ENCODE measurements at places on chromosomes 4 and X.

GRCh38 chr4:93394545-93395081, 433.9 kb upstream of the ATOH1 start:
- DNase-seq = no peak

DNA sequence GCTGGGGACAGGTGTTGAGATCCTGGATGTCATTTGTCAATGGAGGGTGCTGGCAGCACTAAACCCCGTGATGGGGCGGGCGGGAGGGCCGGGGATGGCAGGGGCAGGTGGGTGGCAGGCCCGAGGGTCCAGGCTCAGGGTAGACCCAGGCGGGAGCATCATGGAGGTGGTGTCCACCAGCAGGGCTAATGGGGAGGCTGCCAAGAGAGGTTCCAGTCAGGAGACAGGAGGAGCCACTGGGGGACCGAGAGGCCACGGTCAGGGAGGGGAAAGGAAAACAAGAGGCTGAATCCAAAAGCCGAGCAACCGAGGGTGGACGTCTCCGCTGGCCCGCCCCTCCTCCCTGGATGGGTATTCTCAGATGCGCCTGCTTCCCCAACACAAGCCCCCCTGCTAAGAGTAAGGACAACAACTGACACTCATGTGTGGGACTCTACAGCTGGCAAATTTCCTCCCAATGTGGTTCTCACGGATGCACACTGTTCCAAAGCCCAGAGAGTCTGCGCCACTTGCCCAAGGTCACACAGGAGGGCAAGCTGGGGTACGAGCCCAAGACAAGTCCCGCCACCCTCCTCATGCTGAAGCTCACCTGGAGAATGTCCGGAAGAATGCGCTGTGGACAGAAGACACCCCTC, 132.0 kb downstream of the CPZ start:
- no peak for DNase-seq

GRCh38 chr4:181939199-181939945, 303.8 kb upstream of the TENM3 start:
- DNase-seq = no peak

DNA sequence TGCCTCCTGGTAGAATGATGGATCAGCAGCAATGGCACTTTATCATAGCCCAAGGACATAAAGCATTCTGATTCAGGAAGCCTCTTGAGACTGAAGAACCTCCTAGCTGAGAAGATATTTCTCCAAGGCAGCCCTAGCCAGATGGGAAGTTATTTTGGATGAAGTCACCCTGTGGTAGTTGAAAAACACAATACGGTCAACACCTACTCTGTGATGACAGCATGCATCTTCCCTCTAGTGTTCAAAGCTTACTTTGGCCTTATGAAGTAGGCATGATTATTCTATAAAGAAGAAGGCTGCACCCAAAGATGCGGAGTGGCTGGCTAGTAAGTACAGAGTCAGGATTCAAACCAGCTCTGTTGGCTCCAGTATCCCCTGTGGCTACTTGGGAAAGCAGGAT, 47.9 kb downstream of the TLR10 start:
- no peak for DNase-seq

DNA sequence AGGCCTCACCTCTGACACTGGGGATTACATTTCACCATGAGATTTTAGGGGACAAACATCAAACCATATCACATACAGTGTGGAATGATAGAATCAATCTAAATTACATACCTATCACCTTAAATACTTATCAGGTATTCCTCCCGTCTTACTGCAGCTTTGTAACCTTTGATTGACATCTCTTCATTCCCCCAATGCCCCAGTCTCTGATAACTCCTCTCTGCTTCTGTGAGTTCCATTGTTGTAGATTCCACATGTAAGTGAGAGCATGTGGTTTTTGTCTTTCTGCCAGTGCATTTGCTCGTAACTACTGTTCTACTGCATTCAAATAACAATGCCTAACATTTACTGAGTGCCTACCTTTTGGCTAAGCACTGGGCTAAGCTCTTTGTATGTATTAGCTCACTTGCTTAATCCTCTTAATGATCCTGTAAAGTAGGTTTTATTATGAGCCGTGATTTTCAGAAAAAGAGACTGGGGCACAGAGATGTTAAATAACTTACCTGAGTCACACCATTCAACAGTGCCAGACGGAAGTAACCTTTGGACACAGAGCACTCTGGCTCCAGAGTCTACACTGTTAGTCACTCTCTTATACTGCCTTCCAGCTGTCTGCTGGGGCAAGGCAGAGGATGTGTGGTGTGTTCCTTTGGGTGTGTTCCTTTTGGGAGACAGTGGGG, 63.7 kb upstream of the ESX1 start:
- no peak for DNase-seq

- DNase-seq = no peak
Measured at GRCh38 chr4:91488946-91489345, 814.8 kb upstream of the GRID2 start.

DNA sequence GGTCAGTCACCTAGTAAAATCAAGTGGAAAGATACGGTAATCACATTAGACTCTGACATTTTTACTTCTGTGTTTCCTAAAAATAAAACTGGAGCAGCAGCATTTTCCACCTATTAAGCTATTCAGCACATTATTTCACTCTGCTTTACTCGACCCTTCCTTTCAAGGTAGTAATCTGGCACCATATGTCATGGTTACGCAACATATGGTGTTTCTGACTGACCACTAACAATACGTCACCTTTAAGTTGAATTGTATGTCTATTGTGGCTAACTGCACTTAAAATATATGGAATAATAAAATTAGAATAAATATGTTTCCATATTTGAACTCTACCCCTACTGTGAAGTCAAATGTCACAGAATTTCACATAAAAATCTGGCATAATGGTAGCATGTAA, 168.8 kb downstream of the CDS1 start:
- no peak for DNase-seq

DNA sequence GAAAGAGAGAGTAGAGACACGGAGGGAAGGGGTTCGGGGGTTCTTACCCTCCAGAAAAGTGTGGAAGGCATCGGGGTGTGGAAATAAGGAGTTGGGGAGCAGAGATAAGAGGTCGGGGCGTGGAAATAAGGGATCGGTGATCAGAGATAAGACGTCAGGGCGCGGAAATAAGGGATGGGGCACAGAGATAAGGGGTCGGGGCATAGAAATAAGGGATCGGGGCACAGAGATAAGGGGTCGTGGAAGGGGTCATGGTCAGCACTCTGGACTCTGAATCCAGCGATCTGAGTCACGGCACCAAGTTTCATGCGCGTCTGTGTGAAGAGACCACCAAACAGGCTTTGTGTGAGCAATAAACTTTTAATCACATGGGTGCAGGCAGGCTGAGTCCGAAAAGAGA, 119.1 kb downstream of the PCDH10 start:
- no peak for DNase-seq

- DNase-seq = no peak
Measured at GRCh38 chr4:17561195-17561909, 15.6 kb upstream of the LAP3 start.

- DNase-seq = no peak
Measured at GRCh38 chr4:85933291-85933640, 426.6 kb downstream of the MAPK10 start.

GRCh38 chrX:50770702-50771101, 43.3 kb downstream of the SHROOM4 start:
- no peak for DNase-seq

- DNase-seq = no peak
Measured at GRCh38 chr4:899556-899906, 32.6 kb downstream of the GAK start.

Measured in Panc1 (cell line).